ENCODE measurements at places on chromosomes 5 and 9.
A peak's percentile ranks its signal among the peaks of the same experiment; 100 is the strongest.

- no peak for DNase-seq
These were observed 112.5 kb downstream of the WDR41 start for GRCh38 chr5:77379558-77380061.

GRCh38 chr5:150046031-150046430, 40.3 kb downstream of the CSF1R start:
- DNase-seq, result no peak

DNA sequence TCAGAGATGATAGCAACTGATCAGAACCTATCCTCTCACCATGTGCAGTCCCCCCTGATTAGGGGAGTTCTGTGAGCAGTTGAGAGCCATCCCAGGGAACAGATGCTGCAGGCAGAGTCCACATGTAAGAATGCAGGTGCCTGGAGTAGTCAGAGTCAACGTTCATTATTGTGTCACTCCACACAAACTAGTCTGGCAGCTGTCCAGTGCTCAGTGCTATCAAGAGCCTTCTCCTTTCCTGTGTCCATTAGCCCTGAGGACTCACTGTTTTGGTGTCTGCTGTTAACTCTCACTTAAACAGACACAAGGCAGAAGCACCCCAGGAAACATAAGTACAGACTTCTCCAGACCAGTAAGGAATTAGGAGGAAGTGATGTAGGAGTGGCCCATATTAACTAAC, 2.5 kb downstream of the SH3TC2 start:
- no peak for DNase-seq

DNA sequence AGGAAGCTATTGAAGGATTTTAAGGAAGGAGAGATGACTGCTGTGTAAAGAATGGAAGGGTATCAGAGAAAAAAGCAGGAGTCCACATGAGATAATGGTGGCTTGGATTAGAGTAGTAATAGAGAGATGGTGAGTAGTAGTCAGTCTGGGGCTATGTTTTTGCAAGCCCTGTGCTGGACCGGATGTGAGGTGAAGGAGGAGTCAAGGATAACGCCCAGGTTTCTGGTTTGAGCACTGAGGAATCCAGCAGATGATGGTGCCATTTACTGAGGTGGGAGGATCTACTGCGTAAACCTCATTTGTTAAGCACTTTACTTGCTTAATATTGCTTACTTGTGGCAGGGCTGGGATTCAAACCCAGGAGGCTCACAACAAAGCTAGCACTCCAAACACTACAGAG, 1.1 kb downstream of the TIGD6 start:
- DNase-seq, result no peak

DNA sequence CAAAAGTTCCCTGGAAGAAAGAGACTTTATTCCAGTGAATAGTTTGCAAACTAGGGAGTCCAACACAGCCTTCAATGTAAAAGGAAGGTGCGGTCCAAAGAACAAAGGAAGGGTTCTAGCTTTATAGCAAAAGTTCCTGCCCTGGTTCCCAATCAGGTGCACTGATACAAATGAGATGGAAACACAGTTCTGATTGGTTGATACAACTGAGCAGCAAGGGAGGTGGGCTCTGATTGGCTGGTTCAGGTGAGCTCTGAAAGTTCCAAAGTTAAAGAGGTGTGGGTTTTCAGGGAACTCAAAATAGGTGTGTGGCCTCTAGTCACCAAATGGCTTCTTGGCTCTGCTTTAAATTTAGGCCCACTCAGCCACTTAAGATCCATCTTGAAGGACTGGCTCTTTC, 43.1 kb downstream of the P4HA2 start:
- DNase-seq, result no peak

DNA sequence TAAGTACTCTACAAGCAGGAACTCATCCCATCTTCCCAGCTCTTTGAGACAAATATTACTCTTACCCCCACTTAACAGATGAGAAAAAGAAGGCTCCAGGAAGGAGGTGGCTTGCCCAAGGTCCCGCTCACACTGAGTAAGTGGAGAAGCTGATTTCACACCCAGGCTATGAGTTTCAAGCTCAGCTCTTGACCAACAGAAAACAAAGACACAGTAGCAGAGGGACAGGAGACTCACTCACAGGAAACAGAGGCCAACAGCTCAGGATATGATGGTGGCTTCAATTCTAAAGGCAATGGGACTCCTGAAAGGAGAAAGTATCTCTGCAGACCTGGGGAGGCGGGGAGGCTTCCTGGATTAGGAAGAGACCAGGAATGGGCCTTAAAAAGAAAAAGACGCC, 6.7 kb upstream of the TCF7 start:
- no peak for DNase-seq

DNA sequence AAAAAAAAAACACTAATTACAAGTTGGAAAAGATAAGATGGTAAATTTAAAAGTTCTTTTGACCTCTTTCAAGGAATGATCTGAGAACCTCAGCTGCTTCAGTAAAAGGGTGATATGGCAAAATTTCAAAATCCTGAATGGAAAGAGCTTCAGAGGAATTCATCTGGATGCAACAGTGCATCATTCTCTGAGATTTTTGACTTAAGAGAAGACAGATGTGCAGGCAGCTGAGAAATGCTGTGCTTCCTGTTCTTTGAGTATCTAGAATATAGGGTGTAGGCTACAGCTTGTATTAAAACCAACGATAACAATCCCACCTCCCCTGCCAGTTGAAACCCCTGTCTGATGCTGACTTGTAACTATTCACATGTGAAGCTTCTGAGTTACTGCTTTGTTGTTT, 6.2 kb downstream of the FRMPD1 start:
- DNase-seq, result no peak

DNA sequence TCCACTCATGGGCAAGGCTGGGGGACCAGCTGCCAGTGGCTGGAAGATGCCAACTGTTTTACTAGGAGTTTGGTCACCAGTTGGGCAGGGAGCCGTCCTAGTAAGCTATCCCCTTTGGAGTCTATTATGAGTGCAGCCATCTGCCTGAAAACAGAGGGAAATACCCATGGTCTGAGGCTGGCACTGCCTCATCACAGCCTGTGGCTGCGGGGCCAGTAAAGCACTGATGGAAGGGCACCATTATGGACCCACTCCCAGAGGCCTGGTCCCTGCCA, 187.2 kb upstream of the PANK3 start:
- no peak for DNase-seq

- no peak for DNase-seq
These were observed 83.4 kb upstream of the SHISAL2B start for GRCh38 chr5:64606926-64607325.

- peak; percentile 94 for DNase-seq
These were observed 1.7 kb upstream of the EFNA5 start for GRCh38 chr5:107672211-107673038.

GRCh38 chr5:124825983-124826337, 79.5 kb upstream of the ZNF608 start:
- no peak for DNase-seq

- DNase-seq, result peak; percentile 20
These were observed 49.0 kb downstream of the FAM78A start for GRCh38 chr9:131227112-131227958.

DNA sequence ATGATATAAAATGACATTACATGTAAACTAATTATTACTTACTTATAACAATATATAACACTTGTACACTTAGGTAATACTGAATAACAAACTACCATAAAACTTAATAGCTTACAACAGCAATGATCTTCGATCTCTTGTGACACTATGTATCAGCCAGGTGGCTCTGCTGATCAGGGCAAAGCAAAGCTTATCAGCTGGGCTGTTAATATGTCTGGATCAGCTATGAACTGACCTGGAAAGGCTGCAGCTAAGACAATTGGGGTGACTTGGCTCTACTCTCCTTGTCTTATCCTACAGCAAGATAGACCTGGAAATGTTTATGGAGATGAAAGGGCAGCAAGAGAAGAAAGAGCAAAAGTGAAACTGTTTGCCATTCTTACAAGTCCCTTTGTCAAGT, 511.3 kb downstream of the TLR4 start:
- no peak for DNase-seq

DNA sequence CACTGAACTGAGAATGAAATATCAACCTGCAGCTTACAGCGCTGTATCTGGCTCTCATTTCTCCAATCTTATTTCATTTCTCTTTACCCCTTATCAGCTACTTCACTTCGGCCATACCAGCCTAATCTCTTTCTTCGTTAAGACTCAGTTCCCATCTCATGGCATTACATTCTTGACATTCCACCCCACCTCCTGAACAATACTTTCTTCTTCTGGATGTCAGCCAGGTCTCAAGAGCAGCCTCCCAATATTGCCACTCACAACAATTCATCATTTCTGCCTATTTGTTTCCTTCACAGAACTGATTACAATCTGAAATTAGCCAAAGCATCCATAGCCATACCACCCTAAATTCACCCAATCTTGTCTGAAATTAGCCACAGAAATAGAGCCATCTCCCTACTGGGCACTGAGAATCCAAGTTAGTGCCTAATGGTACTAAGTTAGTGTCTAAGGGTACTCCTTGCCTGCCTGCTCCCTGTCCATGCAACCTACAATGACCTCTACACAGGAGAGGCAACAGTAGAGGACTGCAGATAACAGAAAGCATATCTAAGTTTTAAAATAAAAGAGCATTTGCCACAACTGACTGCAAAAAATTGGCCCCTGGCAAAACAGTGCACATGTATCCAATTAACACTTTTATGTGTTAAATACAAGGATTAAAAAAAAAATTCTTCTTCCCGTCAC, 35.2 kb downstream of the SETX start:
- no peak for DNase-seq

DNA sequence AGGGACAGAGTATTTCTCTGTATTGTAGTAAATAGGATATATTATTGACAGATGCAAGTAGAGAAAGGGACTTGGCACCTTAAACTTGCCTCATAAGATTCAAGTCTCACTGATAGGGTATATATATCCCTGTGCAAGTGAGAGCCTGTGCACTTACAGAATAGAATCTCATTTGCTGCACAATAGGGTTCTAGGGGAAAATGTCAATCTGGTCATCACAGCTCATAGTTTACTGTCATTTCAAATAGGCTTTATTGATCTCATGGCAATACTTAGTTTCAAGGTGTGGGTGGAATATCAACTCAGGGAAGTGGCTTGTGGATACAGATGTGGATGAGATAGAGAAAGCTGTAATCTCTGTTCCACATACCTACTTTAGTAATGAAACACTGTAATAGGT, 42.3 kb downstream of the TGFBR1 start:
- DNase-seq, result no peak

- DNase-seq, result no peak
These were observed 1.3 kb downstream of the TERT start for GRCh38 chr5:1293416-1294205.

GRCh38 chr5:143552680-143553079, 149.2 kb upstream of the NR3C1 start:
- DNase-seq, result no peak

DNA sequence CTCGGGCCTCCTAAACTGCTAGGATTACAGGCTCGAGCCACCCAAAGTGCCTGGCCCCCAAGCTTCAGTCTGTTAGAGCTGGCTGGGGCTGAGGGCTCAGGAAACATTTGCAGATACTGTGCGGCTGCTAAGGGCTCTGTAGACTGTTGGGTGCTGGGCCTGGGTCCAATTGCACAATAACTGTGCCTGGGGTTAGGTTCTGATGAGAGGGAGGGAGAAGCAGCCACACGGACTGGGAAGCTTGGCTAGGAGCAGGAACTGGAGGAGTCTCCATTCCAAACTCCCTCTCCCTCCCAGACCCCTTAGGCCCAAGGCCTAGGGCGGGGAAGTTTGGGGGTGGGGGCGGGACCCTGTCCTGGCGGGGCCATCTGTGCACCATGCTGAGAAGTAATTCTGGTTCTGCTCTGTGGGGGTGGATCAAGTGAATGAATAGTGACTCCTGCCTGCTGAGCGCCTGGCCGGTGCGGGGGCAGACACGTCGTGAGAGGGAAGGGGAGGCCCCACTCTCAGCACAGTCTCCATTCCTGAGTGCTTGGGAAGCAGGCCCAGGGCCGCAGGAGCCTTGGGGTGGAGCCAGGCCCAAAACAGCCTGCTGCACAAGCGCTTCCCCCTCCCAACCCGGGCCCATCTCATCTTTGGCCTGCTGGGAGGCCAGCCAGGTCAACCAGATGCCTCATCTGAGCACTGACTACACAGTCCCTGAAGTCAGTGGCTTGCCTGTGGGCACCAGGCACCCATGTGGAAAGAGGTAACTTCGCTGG, 1.5 kb downstream of the ASS1 start:
- no peak for DNase-seq

- DNase-seq, result no peak
These were observed 472.3 kb downstream of the HINT1 start for GRCh38 chr5:130692770-130693169.

GRCh38 chr9:91972076-91972626, 22.1 kb upstream of the ROR2 start:
- DNase-seq, result no peak

GRCh38 chr5:171907725-171908343, 98.6 kb downstream of the FBXW11 start:
- DNase-seq, result peak; percentile 63

- no peak for DNase-seq
These were observed 1.2 kb upstream of the MEGF9 start for GRCh38 chr9:120715389-120715924.

DNA sequence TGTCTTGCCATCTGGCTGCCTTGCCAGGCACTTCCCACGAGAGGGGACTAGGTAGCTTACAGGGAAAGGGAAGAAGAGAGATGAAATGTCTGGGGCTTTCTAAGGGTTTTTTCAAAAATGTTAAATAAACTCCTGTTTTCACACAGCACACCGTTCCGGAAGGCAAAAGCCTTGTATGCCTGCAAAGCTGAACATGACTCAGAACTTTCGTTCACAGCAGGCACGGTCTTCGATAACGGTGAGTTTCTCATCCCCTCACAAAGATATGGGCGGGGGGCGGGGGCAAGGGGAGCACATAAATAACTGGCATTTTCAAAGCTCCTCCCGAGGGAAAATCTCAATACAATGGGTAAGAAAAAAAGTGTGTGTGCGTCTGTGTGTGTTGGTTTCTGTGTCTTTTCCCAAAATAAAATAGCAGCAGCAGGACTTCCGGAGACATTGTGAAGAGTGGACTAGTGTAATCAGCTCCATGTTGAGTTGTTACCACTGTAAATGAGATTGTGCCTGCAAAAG, 189.6 kb downstream of the NR3C1 start:
- no peak for DNase-seq

- DNase-seq, result no peak
These were observed 53.9 kb downstream of the CFAP95 start for GRCh38 chr9:69874301-69875060.

GRCh38 chr5:103941596-103941995, 379.0 kb upstream of the NUDT12 start:
- no peak for DNase-seq

- no peak for DNase-seq
These were observed 331.5 kb downstream of the ZNF608 start for GRCh38 chr5:124414973-124415372.

Measured in NCI-H1694 treated with DMSO at 0.1 percent for 48 hours (cell line).